ENCODE measurements at places on chromosomes 6 and 20. TPM values are rescaled to one million over a fixed set of nuclear protein-coding genes. Genes with fewer than 3 reads are reported as not detected.

Gene ADGRF1
- total RNA-seq = not detected

Gene PTK6
- total RNA-seq = 0.12 TPM

Gene OPRM1
- total RNA-seq = not detected

Gene SLC22A7
- total RNA-seq = not detected

Gene TGM3
- total RNA-seq = not detected

Gene RIPOR2
- total RNA-seq = 5.4 TPM

Gene COX4I2
- not detected for total RNA-seq

Gene MCCD1
- not detected for total RNA-seq

All from aortic smooth muscle cell (primary cell).